ENCODE measurements at places on chromosomes 2 and 18.

DNA sequence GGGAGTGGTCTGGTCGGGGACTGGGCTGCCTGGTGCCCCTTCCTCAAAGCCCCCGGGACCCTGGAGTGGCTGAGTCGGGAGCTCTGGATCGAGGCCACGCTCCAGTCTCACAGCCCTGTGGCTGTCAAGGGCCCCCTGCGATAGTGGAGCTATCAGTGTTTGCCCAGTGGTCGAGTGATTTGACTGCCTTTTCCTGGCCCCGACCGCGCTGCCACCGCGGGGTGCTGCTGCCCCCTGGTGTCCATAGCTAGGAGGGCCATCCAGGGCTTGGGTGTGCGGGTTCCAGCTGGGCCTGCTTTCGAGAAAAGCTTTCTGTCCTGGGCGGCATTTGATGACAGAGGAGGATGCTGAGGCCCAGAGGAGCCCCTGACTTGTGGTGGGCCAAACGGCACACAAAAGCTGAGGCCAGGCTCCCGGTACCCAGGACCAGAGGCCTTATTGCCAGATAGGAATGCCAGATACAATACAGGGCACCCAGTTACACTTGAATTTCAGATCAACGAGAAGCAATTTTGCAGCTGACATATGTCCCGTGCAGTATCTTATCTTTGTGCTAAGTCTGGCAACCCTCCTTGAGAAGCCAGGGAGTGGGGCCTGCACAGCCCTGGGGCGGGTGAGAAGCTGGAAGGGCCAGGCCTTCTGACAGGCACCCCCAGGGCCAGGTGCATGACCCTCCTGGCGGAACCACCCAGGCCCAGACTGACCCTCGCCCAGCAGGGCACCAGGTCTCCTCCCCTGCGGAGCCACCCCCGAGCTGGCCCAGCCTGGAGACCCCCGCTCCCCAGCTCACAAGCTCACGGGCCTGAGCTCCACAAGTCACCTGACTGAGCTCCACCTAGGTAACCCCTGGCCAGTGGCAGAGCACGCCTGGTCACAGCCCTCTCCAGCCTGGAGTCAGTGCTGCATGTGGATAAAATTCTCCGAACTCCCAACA lies 13.0 kb downstream of the ODC1 start:
- DNase-seq = peak; percentile 81

GRCh38 chr18:48138660-48139430 lies 208.4 kb upstream of the SMAD2 start:
- no peak for DNase-seq

DNA sequence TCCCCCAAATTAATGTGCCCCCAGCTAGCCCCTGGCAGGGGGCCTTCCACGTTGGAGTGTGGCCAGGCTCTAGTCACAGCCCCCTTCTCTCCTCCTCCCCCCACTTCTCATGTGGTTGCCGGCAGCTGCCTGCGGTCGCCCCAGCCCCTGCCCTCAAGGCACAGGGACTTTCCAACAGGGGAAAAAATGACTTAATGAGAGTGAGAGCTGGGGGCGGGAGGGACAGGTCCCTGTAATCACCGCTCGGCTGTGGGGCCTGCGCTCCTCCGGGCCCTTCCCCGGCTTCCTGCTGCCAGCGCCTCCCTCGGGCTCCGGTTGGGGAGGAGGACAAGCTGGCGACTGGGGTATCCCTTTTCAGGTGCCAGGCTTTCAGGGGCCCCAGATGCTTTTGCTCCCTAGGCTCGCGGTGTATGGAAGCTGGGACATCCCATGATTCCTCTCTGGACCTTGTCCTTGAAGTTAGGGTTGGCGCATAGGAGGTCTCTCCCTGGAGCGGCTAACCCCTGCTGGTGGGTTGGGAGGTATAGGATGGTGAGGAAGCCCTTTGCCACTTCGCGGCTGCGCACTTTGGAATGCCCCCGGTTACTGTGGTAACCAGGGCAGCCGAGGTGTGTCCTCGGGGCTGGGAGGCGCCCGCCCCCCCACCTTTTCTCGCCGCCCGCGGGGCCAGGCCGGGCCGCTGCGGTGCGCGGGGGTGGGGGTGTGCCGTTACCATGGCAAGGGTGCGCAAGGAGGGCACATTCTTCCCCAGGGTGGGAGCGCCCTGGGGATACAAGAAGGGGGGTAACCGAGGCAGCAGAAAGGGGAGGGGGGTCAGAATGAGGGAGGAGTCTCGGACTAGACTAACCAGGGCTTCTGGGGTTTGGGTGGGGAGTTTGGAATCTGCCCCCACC lies 16.1 kb downstream of the WNT10A start:
- peak; percentile 80 for DNase-seq

DNA sequence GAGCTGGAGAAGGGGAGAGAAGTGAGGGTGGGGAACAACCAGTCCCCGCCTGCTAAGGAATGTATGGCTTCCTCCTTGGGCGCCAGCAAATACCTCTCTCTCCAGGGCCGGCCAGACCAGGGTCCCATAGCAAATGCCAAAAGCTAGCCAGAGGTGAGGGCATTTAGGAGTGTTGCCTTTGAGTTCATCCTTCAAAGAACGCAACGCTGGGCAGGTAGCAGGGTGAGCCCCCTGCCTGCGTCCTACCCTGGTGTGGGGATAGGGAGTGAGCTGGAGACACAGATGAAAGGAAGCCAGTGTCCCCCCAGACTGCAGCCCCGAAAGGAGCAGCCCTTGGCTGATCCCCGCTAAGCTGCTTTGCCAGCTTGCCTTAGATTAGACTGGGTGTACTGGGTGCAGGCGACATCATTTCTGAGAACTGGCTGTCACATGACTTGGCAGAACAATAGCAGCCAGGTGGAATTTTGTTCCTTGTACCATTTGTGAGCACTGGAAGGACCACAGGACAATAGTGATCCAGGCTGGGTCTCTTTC lies 40.4 kb downstream of the KLHL29 start:
- DNase-seq = no peak

GRCh38 chr18:26432651-26433424 lies 115.5 kb downstream of the KCTD1 start:
- DNase-seq = no peak

- no peak for DNase-seq
Observed at GRCh38 chr2:221786297-221786926, 214.3 kb upstream of the EPHA4 start.

GRCh38 chr2:240232961-240233884 lies 92.8 kb upstream of the OTOS start:
- peak; percentile 76 for DNase-seq

DNA sequence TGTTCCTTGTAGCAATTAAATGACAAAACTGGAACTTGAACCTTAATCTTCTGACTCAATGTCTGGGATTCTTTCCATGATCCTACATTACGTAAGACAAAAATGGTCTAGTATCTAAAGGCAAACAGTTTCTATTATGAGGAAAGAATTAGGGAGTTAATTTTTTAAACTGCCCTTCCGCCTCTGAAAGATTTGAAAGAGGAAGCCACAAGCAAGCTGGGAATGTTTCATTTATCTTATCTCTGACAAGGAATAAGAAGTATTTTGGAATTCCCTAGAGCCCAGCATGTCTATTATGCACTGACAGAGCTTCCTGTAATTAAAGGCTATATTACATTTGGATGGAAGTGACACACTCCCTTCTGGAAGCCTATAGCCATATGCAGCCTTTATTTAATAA lies 558.8 kb upstream of the CDH2 start:
- no peak for DNase-seq

DNA sequence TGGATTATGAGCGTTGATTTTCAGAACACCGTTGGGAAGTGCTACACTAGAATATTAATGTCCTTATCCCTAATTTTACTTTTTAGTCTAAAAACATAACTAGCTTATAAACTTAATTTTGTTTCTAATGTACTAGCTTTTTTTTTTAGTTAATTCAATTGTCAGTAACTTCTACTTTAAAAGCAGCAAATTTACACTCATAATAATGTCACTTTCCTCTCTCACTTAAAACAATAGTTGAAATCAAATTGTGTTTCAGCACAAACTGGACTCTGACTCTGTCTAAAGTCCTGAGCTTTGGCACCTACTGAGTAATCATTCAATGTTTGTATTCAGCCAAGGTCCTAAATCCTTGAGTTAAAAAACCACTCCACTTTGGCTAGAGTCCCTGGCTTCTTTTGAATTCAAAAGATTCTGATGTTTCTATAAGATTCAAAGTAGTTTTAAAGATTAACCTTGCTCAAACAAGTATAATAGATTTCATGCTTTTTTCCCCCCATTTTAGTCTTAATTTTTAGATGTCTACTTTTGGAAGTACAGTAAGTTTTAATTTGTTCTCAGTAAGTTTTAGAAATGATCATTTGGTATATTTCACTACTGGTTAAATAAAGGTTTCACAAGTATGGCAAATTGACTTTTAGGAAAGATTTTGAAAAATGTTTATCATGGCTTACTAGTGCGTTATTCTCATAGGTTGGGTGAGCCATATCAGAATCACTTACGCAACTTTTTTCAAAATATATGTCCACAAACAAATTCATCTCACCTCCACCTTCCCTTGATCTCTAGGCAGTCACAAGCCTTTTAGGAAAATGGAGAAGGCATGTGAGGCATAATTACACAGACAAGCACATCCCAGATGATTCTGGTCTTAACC lies 23.4 kb downstream of the CCNYL1 start:
- no peak for DNase-seq

- DNase-seq = no peak
Observed at GRCh38 chr2:188079196-188079595, 212.5 kb upstream of the GULP1 start.

GRCh38 chr2:230875347-230876315 lies 10.9 kb downstream of the ITM2C start:
- DNase-seq = no peak

DNA sequence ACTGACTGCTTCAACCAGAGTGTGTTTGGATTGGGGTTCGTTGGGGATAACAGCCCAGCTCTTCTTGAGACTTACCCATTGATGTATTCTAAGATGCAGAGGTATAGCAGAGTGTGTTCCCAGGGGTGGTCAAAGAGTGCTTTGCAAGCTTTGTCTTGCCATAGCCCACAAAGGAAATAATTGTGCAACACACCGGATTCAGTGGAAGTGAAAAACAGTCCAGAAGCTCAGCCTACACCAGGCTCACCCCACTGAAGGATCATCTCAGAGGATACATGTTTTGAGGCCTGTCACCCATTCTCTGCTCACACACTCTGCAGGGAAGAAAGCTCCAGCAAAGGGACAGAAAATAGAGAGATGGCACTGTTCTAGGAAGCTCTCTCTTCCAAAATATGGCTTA lies 9.6 kb downstream of the CACNB4 start:
- DNase-seq = no peak

- no peak for DNase-seq
Observed at GRCh38 chr2:238487652-238488346, 61.1 kb downstream of the ASB1 start.

GRCh38 chr2:156192468-156192867 lies 140.1 kb downstream of the NR4A2 start:
- no peak for DNase-seq

DNA sequence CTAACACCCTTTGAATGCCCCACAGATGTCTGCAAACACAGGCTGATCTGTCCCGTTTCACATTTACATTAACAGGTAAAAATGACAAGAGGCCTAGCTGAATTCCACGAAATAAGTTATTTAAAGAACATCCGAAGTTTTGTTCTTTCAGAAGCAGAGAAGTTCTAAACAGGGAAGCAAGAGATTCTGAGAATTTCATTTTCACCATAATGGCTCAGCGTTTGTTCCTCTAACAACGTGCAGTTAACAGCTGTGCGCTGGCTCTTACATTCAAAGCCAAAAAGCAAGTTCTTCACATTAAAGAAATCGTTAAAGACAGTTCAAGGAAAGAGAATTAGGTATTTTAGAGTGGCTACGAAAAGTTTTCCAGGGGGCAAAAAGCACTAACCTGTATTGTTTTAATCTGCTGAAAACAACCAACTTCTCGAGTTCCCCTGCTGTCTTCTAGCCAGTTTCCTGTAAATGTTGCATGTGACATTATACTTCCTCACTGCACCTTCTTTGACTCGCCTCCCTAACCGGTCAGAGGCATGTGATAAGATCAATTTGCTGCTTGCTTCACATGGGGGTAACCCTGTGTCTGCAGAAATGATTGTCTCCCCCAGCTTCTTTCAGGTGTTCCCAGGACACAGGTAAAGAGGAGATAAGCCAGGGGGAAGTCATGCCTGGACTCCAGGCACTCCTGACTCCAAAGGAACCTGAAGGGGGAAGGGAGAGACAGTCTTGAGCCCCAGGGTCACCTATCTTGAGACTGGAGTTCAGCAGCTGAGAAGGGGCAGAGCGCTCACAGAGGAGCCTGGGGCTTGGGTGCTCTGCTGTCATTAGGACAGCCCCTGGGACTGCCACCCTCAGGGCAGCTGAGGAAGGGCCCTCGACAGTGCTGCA lies 36.8 kb upstream of the WIPF1 start:
- DNase-seq = peak; percentile 62

DNA sequence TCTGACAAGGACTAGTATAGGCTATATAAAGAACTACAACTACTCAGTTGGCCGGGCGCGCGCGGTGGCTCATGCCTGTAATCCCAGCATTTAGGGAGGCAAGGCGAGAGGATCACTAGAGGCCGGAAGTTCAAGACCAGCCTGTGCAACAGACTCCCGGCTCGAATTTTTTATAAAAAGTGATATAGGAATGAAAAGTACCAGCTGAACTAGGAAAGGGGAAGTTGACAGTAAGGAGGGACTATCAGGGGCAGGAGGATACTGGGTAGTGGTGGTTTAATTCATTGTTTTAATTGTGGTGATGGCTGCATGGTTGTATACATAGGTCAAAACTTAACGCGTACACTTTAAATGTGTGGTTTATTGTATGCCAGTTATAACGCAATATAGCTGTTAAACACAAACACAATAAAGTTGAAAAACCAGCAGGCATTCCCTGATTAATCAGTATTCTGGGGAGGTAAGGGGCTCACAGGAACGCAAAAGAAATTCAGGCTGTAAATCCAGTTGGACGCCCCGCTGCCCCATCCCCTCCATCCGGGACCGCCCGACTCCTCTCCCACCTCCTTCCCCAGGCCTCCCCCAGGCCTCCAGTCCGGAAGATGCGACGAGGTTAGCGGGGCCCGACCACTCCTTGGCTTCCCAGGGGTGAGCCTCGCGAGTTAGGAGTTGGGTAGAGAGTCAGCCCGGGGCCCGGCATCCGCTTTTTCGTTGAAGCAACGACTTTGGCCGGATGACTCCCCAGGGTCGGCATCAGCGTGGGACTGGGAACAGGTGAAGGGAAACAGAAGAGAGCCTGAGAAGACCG lies 746 bp upstream of the POLR1B start:
- DNase-seq = peak; percentile 70

GRCh38 chr2:101116841-101117552 lies 34.2 kb downstream of the TBC1D8 start:
- DNase-seq = no peak

DNA sequence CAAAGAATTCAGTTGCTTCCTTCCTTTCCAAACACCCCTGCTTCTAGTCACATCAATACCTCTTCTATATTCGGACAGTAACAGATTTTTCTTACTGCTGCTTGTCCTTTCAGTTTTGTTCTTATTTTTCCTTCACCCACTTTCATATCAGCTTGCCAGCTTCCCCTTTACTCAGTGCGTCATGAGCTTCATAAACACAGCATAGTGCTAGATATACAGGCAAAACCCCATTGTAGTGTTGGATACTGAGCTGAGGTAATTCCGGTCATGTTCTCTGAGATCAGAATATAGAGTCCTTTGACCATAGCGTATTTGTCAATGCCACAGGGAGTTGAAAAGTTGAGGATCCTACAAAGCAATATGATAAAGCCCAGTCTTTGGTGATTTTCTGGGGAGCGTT lies 2.4 kb downstream of the FARP2 start:
- DNase-seq = no peak
